ENCODE measurements at places on chromosomes 3 and 15.

GRCh38 chr3:169813278-169813677 is 574 bp upstream of the LRRC34 start:
- no peak for DNase-seq

GRCh38 chr3:165233501-165234195 is 37.5 kb upstream of the SLITRK3 start:
- no peak for DNase-seq

DNA sequence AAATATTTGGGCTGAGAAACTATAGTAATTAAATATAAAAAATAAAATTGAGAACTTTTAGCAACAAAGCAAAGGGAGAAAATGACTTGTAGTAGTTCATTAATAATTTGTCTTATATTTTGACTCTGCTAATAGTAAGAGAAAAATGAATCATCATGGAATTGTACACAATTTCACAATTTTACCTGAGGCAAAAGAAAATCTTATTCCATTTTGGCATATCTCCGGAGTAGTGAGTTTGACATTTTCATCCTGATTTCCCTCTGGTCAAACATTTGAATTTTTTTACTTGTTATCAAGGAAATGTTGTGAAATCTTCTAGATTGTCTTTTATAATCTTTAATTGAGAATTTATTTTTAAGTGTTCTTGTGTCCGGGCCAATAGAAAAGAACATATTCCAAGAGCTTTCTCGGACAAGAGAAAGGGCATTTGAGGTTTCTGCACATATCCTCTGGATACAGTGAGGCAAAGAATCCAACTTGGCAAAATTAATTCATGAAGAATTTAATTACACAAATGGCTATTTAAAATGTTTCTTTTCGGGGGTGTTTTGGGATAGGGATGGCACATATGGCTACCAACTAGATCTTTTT is 89.3 kb upstream of the IGSF10 start:
- no peak for DNase-seq

DNA sequence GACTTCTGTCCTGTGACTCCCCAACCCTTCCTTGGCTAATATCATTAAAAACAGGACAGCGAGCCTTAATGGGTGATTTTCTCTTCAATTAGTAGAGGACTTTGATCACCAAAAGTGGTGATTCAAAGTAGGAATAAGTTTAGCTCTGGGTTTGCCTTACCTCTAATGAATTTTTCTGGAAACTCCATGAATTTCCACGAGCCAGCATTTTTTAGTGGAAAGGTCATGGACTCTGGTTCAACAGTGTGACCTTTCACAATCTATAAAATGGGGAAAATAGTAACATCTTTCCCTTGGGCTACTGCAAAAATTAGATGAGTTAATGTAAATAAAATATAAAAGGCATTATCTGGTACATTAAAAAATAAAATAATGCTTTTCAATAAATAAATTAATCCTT is 417.8 kb upstream of the NR2F2 start:
- DNase-seq: no peak

DNA sequence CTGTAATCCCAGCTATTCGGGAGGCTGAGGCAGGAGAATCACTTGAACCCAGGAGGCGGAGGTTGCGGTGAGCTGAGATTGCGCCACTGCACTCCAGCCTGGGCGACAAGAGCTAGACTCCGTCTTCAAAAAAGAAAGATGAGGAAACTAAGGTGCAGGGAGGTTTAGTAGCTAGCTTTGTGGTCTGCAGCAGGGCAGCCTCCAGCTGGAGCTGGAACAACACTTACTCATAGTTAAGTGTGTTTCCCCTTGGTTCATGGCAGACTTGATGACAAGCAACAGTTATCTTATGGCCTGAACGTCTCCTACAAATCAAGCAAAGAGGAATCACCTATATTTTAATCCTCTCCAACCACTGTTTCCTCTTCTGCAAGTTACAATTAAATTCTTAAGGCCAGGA is 12.6 kb downstream of the KAT2B start:
- no peak for DNase-seq

- no peak for DNase-seq
Measured at GRCh38 chr3:50978991-50979667, 304.4 kb downstream of the DOCK3 start.

GRCh38 chr15:93052090-93052879 is 36.7 kb downstream of the RGMA start:
- no peak for DNase-seq

GRCh38 chr3:194265505-194265892 is 85.6 kb downstream of the CPN2 start:
- DNase-seq: peak; percentile 81

DNA sequence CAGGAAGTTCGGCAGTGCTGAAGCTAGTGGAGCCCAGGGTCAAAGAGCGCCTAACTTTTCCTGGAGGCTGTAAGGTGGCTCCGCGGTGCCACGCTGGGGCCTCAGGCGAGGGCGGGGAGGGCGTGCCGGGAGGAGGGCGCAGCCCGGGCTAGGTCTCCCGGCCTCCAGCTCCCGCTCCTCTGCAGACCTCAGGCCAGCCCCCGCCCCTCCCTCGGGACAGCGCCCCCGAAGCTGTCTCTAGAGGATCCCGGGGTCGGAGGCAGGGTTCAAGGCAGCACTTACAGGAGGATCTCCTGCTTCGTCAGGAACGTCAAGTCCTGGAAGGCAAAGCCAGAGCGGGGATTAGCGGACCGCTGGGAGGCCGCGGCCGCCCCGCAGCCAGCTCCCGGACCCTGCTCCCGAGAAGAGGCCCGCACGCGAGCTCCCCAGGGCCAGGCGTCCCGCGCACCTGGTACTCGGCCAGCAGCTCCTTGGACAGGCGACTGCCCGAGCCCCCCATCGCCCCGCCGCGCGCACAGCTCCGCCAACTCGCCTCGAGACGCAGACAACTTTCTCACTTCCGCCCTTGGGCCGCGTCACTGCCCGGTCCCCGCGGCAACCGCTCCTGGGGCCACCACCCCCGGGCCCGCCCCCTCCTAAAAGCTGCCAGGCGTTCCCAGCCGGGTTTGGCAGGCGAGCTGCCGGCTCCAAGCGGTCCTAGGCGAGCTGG is at the start of gene CIB1:
CIB1 (minus strand) TSS at position 555 of the 709 bp plus-strand sequence; CDS start at position 499, 56 bp downstream.
- peak; percentile 86 for DNase-seq

GRCh38 chr3:22262386-22262785 is 511.4 kb upstream of the ZNF385D start:
- no peak for DNase-seq

All from H54 (cell line).